ENCODE measurements at places on chromosomes 12 and 14.

DNA sequence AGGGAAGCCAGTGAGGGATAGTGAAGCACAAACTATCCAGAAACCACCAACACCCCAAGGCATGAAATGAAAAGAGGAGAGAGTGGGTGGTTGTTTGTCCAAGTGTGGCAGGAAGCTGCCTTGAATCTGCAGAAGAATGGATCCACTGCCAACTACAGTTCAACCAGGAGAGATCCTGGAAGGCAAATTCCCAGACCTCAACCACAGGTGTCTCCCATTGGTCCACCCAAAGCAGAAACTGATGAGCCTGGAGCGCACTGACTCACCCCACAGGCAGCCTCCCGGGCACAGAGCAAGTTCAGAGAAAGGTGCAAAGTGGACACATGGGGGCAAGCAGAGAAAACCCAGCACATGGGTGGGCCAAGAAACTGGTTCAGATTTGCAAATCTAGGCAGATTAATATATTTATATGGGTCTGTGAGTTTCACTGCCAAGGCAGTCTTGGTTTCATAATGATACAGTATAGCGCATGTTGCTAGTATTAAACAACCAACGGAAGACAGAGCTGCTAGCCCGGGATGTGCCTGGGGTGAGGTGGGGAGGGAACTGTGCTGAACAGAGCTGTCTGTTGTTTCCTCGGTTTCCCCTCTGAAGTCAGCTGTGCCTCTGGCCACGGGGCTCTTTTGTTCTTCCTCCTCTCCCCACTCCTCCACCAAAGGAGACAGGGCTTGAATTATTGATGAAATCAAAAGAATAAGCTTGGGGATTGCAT is 416.2 kb upstream of the CCDC196 start:
- no peak for DNase-seq

DNA sequence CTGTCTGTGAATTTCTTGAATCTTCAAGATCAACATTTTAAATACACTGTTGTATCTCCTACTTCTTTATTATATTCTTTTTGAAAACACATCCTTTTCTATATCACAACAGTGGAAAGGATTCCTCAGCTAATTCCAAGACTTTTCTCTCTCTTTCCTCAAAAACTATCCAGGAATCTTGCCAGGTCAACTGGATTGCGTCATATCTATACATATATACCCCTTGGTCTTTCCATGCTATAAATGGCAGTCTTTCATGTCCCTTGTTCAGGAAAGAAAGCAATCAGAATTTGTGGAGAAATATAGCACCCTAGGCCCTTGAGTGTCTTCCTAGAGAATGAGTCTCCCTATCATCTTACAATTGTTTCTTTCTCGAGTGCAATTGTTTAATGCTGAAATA is 149.0 kb downstream of the KCNA5 start:
- DNase-seq: no peak

DNA sequence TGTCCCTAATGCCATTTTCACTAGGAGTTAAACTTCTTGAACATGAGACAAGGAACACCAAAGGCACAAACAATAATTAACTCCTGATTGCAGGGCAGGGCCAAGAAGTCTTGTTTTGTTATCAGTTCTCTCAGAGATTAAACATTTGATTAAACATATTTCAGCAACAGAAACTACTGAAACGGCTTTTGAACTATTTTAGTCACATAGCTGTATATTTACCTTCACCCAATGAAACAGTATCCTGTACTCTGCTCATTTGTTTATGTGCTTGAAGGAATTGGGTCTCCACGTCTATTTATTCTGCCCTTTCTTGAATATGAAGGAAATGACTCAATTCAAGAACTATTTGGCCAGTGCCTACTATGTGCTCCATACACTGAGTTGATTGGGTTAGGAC is 51.3 kb upstream of the PTCSC3 start:
- DNase-seq: no peak

DNA sequence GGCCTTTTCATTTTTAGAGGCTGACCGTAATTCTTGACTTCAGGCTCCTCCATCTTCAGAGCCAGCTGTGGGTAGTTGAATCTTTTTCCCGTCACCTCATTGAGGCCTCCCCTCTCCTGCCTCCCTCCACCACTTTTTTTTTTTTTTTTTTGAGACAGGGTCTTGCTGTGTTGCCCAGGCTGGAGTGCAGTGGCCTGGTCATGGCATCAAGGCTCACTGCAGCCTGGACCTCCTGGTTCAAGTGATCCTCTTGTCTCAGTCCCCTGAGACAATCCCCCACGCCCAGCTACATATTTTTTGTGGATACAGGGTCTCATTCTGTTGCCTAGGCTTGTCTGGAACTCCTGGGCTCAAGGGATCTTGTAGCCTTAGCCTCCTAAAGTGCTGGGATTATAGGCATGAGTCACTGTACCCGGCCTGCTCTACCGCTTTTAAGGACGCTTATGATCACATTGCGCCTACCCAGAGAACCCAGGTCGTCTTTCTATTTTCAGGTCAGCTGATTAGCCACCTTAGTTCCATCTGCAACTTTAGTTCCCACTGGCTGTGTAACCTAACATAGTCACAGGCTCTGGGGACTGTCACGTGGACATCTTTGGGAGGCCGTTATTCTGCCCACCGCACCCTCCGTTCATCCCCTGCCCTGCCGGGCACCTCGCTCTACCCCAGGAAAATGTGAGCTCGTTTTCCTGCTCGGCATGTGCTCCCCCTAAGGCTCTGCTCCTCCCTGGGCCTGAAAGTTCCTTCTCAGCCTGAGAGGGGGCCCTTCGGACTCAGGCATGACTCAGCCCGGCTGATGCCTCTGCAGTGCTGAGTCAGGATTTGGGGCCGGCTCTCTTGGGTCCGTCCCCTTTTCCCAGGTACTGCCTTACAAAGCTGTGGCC is 13.4 kb downstream of the TNFAIP2 start:
- DNase-seq: peak; percentile 54

- no peak for DNase-seq
Observed at GRCh38 chr12:9033265-9033887, 44.0 kb downstream of the KLRG1 start.

- DNase-seq: no peak
Observed at GRCh38 chr14:55026441-55026792, 482 bp downstream of the WDHD1 start.

Data from fibroblast of pulmonary artery (primary cell).